SK-N-SH treated with all-trans-retinoic acid at 6 μM for 48 hours (cell line): ENCODE measurements at places on chromosomes 6 and 20.

DNA sequence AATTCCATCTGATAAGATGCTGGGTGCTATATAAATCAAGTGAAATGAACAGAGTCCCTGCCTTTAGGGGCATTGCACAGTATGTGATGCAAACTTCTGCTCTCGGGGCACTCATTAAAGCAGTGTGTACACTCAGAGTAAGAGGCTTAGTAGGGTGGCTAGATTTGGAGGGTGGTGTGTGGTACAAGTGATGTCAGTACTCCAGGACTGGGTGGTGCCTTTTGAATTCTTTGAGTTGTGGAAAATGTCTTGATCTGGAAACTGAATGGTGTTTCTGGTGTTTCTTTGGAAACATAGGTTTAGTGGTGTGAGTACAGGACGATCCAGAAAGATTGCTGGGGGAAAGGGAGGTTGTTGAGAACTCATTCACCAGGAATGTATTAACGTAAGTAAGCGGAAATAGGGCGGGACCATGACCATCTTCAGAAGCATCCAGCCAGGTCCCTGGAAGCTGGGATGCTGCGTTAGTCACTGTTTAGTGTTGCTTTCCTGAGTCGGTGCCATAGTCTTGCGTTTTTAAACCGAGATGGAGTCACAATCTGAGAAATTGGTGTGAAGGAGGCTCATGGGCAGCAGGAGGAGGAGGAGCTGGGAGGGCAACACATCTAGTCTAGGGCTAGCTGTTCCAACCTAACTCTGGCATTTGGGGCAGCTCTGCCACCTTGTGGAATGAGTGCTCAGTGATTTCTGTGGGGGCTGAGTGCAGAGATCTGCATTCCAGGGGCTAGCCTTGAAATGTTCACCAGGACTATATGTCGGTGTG lies 70.3 kb downstream of the SCAND1 start:
- ATAC-seq: peak; percentile 88

DNA sequence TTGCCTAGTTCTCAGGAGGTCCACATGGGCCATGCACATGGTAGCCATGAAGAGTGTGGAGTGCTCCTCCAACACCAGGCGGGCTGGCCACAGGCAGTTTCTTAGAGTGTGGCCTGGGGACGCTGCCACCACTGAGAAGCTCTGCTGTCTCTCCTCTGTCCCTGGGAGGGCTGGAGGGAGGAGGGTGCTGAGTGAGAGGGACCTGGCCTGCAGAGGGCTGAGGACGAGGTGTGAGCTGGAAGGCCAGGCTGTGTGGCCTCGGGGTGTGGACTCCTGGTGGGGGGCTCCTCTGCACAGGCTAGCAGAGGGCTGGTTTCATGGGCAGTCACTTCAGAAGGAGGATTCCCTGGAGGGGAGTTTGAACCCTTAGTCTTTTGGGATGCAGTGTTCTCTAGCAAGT lies 39.7 kb downstream of the SYNJ2 start:
- ATAC-seq: no peak

GRCh38 chr6:163793011-163793983 lies 378.8 kb downstream of the QKI start:
- no peak for ATAC-seq

GRCh38 chr6:31317036-31317435 lies 39.9 kb downstream of the HLA-B start:
- ATAC-seq: no peak

DNA sequence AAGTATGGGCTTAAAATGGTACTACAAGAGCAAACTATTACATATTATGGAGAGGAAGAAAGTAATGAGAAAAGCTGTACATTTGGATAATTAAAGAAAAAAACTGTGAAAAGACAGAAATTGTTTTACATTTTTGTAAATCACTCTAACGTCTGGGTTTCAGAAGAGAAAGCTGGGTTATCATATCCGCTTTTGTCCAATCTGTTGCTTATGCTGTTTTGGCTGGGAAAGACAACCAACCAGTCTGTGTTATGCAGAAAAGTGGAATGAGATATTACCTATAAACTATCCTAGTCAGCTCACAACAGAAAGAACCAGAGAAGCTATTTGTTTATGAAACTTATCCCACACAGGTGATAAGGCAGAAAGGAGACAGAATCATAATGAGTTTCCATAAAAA lies 32.4 kb downstream of the REV3L start:
- no peak for ATAC-seq

DNA sequence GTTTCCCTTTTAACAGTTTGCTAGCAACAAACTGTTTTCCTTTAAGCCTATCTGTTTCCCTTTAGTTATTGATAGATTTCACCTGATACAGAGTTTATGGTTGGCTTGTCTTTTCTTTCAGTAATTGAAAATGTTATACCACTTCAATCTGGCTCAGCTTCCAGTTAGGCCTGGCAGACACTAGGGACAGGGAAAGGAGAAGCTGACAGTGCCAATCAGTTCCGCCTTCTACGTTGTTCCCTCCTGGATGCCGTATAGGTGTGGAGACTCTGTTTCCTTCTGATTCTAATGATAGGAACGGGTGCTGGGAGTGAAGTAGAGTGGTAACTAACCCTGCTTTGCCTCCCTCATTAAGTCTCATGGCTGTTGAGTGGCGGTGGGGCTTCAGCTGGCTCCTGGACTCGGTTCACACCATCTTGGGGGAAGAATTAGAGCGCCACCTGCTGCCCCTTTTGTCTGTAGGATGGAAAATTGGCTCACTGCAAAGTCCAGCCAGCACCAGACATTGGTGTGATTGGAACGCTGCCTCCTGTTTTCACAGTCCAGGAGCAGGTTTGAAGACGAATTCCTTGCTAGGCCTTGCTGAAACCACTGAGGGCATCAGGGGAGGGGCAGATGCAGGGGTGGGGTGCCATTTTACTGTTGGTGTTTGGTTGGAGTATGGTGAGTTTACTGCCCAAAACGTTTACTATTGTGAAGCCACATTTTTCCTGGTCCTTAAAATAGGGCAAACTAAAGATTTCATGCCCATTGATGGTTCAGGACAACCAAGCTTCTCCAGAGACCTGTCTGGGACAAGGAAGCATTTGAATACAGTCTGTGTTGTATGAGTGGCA lies 1729.5 kb downstream of the GRIK2 start:
- peak; percentile 86 for ATAC-seq

GRCh38 chr20:37147250-37147649 lies 31.9 kb upstream of the RPN2 start:
- ATAC-seq: no peak

DNA sequence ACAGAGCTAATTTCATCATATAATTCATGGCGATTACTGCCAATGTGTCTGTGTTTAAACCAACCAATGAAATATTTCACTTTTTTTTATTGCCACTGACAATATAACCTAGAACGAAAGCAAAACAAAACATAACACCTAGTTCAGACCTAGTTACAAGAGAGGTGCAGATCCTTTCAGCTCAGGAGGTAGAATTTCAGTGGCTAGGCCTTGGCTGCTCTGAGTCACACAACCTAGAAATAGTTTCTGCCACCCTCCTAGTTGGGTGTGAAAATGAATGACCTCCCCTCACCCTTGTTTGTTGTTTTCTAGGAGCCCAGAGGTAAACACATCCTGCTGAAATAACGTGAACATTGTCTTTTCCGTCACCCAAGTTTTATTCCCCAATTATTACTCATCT lies 356.3 kb downstream of the HTR1B start:
- peak; percentile 27; the same call in 1 of the 3 replicates for ATAC-seq

- ATAC-seq: no peak
These were observed 43.9 kb downstream of the TRPC4AP start for GRCh38 chr20:35048739-35049138.

DNA sequence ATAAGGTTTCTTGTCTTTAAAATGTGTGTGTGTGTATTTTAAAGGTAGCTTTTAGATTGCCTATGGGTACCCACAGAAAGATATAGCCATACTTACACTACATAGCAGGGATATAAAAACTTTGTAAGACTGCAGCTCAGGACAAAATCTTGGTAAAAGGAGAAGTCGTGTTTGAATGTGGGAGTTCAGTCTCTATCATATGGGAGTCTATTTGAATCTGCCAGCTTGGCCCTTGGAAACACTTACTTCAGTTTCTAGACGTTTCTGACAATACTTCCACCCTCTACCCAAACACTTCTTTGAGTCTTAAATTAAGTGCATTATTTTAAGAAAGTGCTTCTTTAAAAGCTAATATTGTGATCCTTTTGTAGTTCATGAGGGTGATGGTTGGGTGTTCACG lies 155.7 kb downstream of the CARMIL1 start:
- no peak for ATAC-seq

- no peak for ATAC-seq
These were observed 41.2 kb downstream of the CDC5L start for GRCh38 chr6:44428682-44429081.

DNA sequence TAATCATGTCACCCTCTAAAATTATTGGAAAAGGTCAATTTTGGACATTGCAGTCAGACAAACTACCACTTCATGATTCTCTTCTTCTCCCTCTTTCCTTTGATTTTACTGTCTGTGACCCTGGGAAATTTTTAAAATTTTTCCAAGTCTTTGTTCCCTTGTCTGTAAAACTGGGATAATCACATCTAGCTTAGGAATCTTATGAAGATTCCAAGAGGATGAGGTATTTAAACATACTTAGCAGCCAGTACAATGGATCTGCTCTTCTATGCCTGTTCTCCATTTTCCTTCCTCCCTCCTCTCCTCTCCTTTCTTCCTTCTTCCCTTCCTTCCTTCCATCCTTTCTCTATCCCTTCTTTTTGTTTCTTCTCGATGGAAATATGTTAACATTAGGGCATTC lies 651.6 kb upstream of the MARCKS start:
- ATAC-seq: peak; percentile 31; the same call in 2 of the 3 replicates

- ATAC-seq: no peak
These were observed 9.8 kb upstream of the DEF6 start for GRCh38 chr6:35287671-35288396.

DNA sequence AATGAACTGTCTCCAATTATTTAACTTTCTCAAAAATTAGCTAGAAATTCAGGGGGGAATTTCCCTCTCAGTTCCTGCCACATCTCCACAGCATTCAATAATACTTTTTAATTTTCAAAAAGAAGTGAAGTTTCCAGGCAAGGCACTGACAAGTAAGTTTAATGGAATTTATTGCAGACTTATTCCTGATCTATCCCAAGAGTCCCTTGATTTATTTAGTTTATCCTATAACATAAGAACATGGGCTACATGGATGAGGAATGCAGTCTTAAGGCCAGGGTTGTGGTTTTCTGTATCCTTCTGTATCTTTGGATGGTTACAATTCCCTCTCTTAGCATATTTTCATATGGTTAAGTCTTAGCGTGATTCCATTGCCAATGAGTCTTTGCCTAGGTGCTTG lies 126.5 kb downstream of the TSHZ2 start:
- ATAC-seq: no peak

DNA sequence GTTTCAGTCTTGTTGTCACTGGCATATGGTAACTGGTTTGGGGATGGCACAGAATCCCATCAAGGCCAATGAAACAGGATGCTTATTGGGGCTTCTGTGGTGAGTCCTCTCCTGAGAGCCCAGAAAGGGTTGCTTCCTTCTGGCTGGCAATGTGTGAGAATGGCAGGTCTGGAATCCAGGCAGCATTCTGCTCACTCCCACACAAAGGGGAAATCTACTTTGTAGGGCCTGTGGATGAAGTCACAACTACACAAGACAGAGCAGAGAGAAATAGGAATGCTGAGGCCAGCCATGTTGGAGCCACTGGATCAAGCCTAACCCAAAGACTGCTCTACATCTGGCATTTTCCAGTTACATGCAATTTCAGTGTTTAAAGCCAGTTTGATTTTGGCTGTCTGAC lies 15.7 kb downstream of the PLAGL2 start:
- ATAC-seq: no peak

- ATAC-seq: no peak
These were observed 156.4 kb upstream of the AKIRIN2 start for GRCh38 chr6:87858440-87858839.

DNA sequence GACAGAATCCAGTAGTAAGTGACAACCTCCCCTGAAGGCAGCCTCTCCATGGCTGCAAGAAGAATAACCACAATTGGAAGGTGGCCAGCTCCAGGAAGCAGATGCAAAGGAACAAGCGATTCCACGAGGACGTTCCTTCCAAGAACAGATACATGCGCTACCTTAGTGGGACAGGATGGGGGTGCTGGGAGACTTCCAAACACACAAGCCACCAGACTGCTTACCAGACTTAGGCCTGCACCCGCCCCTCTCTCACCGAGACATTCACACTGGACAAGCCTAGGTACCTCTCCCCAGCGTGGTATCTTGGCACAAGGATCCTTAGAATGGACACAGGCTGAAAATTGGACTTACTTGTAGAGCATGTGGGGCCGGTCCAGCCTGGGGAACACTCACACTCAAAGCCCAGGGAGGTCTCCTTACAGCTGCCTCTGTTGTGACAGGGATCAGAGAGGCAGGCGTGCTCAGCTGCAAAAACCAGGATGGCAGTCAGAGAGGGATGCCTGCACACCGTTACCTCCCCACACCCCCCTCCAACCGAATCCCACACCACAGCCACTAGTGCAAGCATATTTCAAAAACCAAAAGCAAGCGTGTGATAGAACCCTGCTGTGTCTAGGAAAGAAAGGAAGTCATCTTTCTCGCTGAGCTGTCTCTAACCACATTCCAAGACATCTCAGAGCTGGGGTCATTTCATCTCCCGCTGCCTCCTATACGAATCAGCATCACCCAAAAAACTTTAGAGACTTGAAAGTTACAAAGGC lies 22.4 kb downstream of the JAG1 start:
- ATAC-seq: no peak; the same call in 2 of the 3 replicates

DNA sequence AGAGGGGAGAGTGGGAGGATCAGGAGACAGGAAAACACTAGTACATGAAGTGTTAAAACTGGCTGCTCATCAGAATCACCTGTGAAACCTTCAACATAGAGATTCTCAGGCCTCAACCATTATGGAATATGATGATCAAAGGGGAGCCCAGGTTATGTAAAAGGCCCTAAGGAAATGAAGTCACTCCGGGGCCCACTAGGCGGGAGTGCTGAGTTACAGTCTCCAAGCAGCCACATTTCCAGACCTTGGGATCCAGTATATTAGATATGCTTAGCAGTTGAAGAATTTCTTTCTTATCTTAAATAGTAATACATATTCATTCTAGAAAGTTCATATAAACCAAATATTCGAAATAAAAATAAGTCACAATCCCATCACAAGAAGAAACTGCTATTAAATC lies 476.3 kb downstream of the PRKN start:
- ATAC-seq: no peak

DNA sequence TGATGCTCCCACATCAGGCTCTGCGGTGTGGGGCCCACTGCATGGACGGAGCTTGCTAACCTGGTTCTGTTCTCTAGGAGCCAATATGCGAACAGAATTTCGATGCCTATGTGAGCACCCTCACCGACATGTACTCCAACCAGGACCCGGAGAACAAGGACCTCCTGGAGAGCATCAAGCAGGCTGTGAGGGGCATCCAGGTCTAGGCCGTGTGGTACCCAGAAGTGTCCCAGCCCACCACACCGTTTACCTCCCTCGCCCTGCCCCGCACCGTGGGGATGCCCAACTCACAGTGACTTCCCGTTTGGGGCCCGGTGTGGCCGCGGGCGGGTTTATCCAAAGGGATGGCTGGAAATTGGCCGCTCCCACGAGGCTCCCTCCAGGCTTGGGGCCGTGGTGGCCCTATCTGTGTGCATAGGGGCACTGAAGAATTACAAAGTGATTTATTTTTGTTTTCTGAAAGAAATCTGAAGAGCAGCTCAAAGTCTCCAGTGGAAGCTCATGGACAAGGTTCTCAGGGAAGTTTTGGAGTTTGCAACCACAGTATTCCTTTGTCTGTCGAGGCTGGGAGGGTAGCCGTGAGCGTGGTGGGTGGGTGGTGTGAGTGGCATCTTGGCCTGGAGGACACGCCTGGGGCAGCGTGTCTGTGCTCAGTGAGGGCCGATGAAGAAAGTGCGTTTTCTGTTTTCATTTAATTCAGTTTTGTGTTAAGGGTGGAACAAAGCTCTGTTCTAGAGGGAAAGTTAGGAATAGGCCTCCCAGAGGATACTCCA lies 15.1 kb upstream of the PCMTD2 start:
- ATAC-seq: no peak

GRCh38 chr6:151060766-151061531 lies 178.8 kb upstream of the AKAP12 start:
- no peak for ATAC-seq
